ENCODE measurements at places on chromosomes 2 and 18.

DNA sequence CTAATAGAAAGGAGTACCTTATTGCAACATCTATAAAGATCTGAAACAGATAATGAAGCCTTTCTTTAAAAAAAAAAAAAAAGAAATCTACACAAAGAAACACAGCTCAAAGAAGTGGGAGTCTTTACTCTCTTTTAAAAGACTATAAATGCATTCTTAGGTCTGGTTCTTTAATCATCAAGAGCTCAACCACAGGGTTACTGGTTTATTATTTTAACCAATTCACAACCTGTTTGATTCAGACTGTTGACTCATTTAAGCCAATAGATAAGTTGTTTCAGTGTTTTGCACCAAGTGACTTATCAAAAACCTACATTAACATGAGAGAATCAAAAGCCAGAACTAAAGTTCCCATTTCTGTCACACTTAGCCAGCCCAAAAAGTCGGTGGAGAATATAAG is 93.1 kb downstream of the TCF4 start:
- peak; percentile 53 for DNase-seq

GRCh38 chr2:60555066-60555782 is 1.8 kb upstream of the BCL11A start:
- peak; percentile 76 for DNase-seq

GRCh38 chr18:49597157-49597931 is 35.5 kb downstream of the LIPG start:
- DNase-seq: peak; percentile 21

DNA sequence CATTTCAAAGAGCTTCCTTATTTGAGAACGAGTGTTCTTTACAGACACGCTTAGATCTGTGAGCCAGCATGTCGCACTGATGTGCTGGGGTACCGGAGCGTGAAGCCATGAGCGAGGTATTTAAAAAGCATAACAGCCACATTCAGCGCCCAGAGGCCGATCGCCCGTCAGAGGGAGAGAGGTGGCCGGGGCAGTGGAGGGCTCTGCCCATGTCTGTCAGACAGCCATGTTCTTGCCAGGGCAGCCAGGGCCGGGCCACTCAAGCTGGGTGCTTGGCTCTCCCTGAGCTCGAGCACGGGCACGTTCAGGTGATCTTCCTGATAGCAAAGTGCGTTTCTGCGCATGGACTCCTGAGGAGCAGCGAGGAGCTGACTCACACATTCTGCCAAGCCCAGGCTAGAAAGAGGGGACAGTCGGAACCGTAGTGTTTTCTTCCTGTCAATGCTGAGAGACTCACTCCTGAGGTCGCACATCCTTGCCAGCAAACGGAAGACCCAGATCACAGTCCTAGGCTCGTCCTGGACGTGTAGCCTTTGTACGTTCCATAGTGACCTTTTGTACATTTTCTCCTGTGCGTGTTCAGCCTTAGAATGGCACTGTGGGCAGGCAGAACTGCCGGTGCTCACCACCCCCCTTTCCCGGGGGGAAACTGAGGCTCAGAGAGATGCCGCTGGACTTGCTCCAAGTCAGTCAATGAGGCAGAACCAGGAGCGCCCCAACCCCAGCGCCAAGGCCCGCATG is 100.7 kb downstream of the NFATC1 start:
- DNase-seq: no peak

DNA sequence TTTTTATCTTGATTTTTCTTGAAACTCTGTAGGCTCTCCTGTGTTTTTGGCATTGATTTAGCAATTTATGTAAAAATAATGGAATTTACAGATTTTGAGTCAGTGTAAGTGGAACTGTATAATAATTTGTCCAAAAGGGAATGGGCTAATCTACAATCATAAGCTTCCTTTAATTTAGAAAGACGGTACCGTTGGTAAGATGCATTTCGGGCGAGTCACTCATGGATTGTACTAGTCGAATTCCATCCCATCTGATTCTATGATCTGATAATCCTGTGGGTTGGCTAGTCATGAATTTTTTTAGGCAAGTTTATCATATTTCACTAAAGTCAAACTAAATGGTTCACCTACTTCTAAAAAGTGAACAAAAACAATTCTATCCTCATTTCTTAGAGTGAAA is 133.4 kb downstream of the ZNF407 start:
- peak; percentile 92 for DNase-seq

All from fibroblast of upper back skin (primary cell).